ENCODE measurements at places on chromosomes 5 and 9. TPM values are rescaled to one million over a fixed set of nuclear protein-coding genes. Genes with fewer than 3 reads are reported as not detected.

DNA sequence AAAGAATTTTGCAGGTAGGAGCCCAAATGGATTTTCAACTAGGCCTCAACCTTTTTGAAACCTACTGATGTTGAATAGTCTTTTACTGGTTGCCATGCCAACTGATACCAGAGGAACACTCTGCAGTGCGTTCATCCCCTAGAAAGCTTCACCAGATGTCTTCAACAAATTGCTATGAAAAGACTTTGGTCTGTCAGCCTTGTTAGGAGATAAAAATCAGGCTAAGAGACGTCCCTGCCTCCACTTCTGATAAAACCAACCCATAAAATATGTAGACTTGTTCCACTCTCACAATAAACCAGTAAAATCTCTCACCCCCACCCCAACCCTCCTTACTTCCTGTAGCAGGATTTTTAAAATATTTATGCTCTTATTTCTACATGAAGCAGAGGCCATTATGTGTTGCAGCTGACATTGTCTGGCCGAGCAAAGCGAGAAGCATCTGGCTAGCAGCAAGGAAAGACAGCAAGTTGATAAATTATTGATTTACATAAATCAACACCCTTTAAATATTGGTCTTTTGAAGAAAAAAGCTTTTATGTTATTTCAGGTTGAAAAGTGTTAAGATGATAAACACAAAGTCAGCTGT is 428.7 kb downstream of the ISL1 start:
- H3K4me3 ChIP-seq: no peak overlapping the region
- no peaks in the 10 kb centered on the region for H3K36me3 ChIP-seq
- H3K27me3 ChIP-seq: no peaks in the 10 kb centered on the region
- H3K4me1 ChIP-seq: no peaks in the 10 kb centered on the region

- H3K36me3 ChIP-seq: no peaks in the 10 kb centered on the region
- no peak overlapping the region for H3K27ac ChIP-seq
- peaks cover 7% of the 10 kb centered on the region for H3K4me1 ChIP-seq
These were observed 782 bp upstream of the CDC20B start for GRCh38 chr5:55173687-55174230.

DNA sequence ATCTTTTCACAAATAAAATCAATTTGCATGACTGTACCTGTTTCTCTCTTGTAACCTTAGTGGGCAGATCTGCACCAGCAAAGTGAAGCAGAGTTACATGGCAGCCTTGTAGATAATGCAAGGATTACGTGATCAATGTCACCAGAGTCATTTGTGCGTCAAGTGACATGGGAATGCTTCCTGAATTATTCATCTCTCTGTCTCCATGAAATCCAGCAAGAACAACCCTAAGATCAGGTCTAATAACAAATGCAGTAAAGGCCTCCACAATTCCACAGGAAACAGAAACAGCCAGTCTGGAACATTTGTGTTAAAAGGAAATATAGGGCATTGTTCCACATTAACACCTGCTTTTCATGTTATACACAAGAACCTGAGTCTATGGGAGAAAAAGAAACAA is 7.8 kb downstream of the GZMA start:
- no peaks in the 10 kb centered on the region for H3K27me3 ChIP-seq
- H3K36me3 ChIP-seq: no peaks in the 10 kb centered on the region
- H3K27ac ChIP-seq: no peak overlapping the region
- no peak overlapping the region for H3K4me3 ChIP-seq
- DNase-seq: no peak
- H3K4me1 ChIP-seq: no peaks in the 10 kb centered on the region

PCDHA10 gene
- 4.4 TPM for total RNA-seq

DNA sequence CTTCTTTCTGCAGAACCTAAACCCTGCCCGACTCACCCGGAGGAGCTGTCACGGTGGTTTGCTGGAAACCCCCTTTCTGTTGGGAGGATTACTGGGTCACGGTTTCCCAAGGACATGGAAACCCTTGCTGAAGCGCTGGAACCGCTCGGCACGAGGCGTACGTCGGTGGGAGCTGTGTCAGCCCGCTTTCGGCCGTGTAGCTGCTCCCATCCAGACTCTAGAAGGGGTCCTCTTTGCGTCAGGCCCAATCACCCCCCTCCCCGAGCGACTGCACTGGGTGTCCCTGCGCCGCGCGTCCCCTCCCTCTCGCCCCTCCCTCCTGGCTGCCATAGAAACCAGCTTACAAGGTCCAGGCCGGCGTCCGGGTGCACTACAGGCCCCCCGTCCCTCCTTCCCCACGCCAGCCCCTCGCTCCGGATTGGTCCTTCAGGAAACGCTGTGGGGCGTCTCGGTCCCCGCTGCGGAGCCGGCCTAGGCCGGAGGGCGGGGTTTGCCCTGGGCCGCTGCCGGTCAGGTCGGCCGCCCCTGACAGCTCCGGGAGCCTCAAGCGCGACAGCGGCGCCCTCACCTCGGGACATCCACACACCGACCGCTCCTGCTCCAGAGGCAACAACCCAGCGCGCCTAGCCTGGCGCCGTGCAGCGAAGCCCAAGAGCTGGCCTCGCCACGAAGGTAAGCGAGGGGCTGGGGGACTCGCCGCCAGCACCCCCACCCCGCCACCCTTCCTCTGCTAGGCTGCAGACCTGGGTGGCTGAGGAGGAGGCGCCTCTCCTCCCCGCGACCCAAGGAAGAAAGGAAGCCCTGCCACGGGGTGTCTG is at the start of gene NIM1K:
Gene NIM1K, plus strand, starts transcription at position 486 of the 818 bp plus-strand sequence. CDS start 53,551 bp downstream, outside the sequence.
- H3K36me3 ChIP-seq: no peaks in the 10 kb centered on the region
- no peak within 1 kb of the TSS for H3K27ac ChIP-seq
- peak within 1 kb of the TSS; percentile 61 for H3K4me3 ChIP-seq
- H3K27me3 ChIP-seq: no peaks in the 10 kb centered on the region

DNA sequence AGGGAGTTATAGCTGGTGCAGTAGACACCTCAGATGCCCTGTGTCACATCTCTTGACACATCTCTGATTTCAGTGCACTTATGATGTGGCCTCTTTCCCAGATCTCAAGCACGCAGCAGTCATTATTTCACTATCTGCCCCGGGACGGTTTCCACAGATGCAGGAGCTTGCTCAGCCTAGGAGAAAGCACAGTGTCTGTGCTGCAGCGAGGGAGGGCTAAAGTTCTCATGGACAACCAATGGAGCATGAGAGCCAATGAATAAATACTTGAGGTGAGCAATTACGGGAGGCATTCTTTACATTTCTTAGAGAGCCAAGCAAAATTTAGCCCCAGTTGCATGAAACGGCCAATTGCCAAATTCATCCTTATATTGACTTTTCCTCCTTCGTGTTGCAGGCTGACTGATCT is 7.4 kb upstream of the MOB3B start:
- H3K36me3 ChIP-seq: no peaks in the 10 kb centered on the region
- no peak for DNase-seq
- H3K4me3 ChIP-seq: no peak overlapping the region
- H3K4me1 ChIP-seq: peaks cover 14% of the 10 kb centered on the region
- no peak overlapping the region for H3K27ac ChIP-seq

- H3K4me1 ChIP-seq: peaks cover 7% of the 10 kb centered on the region
- H3K27me3 ChIP-seq: no peaks in the 10 kb centered on the region
- H3K36me3 ChIP-seq: no peaks in the 10 kb centered on the region
- no peak for DNase-seq
These were observed 384.2 kb upstream of the RPS23 start for GRCh38 chr5:82662340-82662739.

DNA sequence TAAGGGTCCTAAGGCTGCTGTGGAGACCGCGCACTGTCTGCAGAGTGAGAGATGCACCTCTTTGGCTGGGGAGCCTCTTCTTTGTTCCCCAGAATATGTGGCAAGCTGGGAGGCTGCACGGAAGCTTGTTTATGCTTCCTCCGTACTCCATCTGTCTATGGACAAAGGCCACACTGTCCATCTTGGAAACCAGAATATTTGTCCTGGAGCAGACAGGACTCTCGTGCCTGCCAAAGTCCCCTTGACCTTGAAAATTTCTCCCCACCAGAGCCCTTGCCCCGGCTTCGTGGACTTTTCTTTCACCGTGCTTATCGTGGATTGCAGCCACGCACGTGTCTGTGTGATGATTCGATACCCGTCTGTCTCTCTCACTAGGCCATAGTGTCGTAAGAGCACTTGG is 147.4 kb downstream of the NSG2 start:
- no peak for DNase-seq
- H3K36me3 ChIP-seq: no peaks in the 10 kb centered on the region
- no peak overlapping the region for H3K27ac ChIP-seq
- H3K27me3 ChIP-seq: no peaks in the 10 kb centered on the region

- no peak overlapping the region for H3K4me3 ChIP-seq
- DNase-seq: peak; percentile 87
- no peaks in the 10 kb centered on the region for H3K27me3 ChIP-seq
- peaks cover 26% of the 10 kb centered on the region for H3K4me1 ChIP-seq
- H3K36me3 ChIP-seq: no peaks in the 10 kb centered on the region
These were observed 186.2 kb downstream of the FANCC start for GRCh38 chr9:95131023-95131943.

ORM2 gene
- total RNA-seq: 0.56 TPM
